ENCODE measurements at places on chromosomes 11 and 22.
A peak's percentile ranks its signal among the peaks of the same experiment; 100 is the strongest.

GRCh38 chr11:11935536-11935935 is 72.9 kb downstream of the DKK3 start:
- DNase-seq: no peak

DNA sequence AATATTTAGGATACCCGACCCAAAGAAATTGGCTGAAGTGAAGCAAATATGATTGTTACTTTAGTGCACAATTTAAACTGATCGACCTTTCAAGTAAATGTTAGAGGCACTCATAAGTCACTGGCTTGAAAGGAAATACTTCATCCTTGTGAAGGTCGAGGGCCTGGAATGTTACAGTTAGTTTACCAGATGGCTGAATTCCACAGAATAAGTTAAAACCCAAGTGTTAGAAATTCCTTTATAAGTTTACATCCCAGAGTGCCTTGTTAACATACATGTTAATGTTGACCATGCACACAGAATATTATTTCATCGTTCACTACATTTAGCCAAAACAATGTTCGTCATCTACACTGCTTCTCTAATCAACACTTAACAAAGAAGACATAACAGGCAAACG is 235.5 kb upstream of the ANO3 start:
- DNase-seq: no peak

DNA sequence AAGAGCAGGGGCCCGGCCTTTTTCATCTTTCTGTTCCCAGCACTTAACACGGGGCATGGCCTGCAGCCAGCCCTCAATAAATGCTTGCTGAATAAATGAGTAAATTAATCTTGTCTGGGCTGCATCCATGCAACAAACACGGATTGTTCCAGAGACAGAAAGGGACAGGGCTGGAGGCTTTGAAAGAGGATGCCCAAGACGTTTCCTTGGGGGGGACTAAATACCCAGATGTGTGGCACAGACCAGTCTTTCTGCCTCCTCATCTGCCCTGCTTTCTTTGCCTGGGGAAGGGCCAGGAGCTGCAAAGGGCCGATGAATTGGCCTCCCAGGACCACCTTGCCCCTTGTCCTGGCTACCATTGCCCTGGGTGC is 40.4 kb downstream of the SHISAL1 start:
- DNase-seq: no peak

GRCh38 chr11:69611548-69612526 is 29.1 kb upstream of the CCND1 start:
- DNase-seq: no peak

DNA sequence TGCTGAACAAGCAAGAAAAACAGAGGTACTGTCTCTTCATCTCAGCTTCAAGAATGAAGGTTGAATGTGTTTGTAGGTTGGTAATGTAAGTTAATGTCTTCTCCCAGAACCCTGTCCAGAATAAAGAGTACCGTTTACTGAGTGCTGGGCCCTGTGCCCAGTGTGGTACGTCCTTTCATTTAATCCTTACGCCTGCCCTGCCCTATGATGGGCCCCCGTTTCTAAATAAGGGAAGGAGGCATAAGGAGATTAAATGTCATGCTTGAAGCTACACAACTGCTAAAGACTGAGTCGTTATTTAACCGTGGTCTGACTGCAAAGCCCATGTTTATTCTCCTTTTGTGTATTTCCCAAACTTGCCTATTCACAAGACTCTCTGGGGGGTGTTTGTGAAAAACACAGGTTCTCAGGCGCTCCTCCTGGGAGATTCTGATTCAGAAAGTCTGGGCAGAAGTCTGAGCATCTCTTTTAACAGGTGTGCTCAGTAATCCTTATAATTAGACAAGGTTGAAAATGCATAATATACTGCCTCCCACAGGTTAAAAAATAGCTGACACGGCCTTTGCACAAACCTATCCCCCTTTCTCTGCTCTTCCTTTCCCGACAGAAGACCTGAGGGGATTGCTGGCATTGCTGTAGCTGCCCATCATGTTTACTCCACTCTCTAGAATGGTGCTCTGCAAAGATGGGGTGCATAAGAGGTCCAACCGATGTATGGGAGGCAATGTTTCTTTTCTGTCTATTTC is 56.3 kb upstream of the ZBTB44 start:
- no peak for DNase-seq

DNA sequence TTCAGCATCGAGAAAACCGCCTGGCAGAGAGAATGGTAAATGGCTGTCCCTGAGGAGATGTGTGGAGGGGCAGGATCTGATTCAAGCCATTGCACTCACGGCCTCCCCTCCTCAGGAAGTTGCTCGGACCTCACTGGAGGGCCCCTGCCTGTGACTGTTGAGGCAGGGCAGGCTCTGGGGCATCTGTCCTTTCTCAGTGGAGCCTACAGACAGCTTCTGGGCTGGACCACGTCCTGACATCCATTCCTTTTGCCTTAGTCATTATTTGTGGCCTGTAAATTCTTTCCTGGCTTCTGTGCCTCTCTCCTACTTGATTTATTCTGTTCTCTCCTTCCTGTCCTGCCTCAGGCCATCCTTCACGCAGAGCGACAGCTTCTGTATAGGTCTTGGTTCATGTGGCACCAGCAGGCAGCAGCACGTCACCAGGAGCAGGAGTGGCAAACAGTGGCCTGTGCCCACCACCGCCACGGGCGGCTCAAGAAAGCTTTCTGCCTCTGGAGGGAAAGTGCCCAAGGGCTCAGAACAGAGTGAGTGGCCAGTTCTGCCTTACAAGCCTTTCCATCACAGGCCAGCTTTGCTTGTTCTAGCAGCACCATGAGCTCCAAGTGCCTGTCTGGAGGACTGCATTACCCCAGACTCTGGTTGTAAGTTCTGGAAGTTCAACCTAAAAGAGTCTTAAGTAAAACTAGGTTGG is 59.6 kb downstream of the PISD start:
- no peak for DNase-seq

- no peak for DNase-seq
These were observed 106.4 kb upstream of the SLC5A12 start for GRCh38 chr11:26828288-26828687.

- peak; percentile 17 for DNase-seq
These were observed 289.1 kb downstream of the TBC1D22A start for GRCh38 chr22:47051441-47052071.

- DNase-seq: no peak
These were observed 23.9 kb upstream of the TCF20 start for GRCh38 chr22:42294034-42294985.
